ENCODE measurements at places on chromosomes 13 and 19.

DNA sequence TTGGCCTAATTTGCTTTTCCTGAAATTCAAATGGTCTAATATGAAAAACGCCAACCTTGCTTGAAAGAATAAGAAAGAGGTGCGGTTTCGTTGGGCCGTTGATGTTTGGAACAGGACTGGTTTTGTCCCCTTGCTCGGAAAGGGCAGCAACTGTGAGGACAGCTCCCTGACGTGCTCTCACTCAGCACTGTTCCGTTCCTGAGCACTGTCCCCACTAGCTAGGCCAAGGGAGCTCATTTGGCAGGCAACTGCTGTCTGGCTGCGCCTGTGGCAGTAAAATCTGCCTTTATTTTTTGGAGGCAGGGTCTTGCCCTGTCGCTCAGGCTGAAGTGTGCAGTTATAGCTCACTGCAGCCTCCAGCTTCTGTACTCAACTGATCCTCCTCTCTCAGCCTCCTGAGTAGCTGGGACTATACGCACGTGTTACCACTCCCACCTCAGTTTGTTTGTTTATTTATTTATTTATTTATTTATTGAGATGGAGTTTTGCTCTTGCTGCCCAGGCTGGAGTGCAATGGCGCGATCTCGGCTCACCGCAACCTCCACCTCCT, 4.5 kb downstream of the LDLR start:
- no peak for DNase-seq

DNA sequence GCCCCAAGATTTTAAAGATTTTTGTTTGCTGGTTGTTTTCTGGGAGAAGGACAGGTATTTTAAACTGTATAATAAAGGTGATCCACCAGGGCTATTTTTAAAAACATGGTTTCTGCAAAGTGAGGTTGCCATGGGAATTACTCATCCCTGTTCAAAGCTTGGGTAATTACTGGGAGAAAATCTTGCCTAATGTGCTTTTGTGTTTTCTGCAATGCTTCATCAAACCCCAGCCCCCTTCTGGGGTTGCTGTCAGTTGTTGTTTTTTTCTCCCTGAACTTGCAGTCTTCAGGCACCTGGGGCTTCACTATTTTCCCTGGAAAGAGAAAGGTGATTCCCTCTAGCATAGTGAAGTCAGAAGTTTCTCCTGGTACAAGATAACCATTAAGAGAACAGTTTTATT, 277.2 kb downstream of the NALCN start:
- no peak for DNase-seq

DNA sequence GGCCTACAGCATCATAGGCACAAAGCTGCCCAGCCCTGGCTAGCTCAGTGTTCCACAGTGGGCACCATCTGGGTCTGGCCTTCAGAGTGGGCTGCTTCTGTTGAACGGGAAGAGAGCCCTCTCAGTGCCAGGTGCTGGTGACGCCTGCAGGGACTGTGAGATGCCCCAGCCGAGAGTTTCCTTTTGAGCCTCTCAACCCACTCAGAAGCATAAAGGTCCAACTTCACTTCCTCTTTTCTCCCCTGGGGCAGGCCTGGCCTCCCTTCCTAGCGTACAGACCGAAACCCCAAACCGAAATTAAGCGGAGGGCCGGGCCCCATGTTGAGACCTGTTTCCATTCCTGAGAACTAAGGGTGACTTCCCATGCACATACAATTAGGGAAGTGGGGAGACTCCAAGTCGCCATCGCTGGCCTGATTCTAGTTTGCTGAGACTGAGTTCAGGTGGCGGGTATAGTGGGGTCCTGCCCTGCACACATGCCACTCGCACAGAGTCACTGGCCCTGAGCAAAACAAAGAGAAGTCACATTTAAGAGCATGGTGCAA, 6.9 kb downstream of the RAB8A start:
- DNase-seq = no peak

GRCh38 chr19:18985257-18985656, 44.2 kb upstream of the HOMER3 start:
- no peak for DNase-seq

DNA sequence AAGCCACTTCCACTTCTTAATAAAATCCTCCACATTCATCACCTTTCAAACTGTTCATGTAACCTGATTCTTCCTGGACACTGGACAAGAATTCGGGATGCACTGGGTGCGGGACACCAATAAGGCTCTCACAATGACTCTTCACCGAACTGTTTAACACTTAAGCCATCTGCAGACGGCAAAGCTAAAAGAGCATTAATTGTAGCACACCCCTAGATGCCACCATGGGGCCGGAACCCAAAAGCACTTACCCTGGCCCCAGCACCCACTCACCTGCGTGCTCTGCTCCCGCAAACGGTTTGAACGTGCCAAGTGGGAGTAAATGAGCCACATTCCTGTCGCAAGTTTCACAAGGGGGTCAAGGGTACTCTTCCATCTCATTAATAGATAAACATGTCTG, 254.3 kb upstream of the PRR20A start:
- no peak for DNase-seq

GRCh38 chr13:50467156-50468110, 376.1 kb downstream of the DLEU7 start:
- no peak for DNase-seq

GRCh38 chr13:51620165-51620983, 36.1 kb downstream of the WDFY2 start:
- DNase-seq = no peak

DNA sequence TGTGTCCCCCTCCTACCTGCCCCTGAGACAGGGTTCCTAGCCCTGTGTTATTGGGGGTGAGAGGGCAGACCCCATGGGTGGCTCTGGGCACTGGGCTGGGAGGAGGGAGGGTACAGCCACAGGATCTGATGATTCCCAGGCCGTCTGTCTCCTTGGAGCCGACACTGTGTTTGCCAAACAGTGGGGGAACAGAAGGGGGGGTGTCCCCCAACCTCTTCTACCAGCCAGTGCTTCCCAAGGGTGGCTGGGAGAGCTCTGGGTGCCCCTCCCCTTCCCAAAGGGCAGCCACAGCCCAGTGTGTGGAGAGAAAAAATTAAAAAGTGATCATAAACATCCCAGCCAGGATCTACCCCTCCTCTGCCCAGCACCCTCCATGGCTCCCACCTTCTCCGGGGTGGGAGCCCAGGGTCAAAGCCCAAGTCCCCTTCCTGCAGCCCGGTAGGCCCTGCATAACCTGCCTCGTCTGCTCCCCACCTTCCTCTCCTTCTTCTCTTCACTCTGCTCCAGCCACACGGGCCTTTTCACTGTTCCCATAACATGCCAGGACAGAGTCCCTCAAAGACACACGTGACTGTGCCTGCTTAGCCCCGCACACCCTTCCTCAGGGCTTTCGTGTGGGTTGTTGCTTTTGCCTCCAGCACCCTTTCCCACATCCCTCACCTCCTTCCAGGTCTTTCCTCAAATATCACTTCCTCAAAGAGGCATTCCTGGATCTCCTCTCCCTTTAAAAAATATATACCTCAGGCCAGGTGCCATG, 1.4 kb upstream of the PLIN4 start:
- no peak for DNase-seq

DNA sequence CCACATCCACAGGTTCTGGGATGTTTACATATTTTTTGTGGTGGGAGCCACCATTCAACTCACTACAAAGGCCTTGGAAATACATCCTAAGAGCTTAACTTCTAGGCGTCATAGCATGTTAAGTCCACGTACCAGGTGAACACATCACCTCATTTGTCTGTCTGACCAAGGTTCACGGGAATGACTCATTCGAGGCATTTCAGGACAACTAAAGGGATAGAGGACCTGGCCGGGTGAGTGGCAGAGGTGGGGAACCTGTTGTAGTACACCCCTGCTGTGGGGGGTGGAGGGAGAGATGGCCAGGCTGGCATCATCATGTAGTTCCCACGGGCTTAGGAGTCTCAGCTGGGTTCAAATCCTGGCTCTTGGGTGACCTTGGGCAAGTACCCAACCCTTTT, 51.5 kb downstream of the BICRA start:
- no peak for DNase-seq
